ENCODE measurements at places on chromosomes 13 and 19. TPM values are rescaled to one million over a fixed set of nuclear protein-coding genes. Genes with fewer than 3 reads are reported as not detected.
A peak's percentile ranks its signal among the peaks of the same experiment; 100 is the strongest.

- no peak for DNase-seq
Measured at GRCh38 chr19:47303966-47304365, 5.7 kb upstream of the C5AR1 start.

- no peak for DNase-seq
Measured at GRCh38 chr13:34256236-34256635, 438.3 kb downstream of the RFC3 start.

DNA sequence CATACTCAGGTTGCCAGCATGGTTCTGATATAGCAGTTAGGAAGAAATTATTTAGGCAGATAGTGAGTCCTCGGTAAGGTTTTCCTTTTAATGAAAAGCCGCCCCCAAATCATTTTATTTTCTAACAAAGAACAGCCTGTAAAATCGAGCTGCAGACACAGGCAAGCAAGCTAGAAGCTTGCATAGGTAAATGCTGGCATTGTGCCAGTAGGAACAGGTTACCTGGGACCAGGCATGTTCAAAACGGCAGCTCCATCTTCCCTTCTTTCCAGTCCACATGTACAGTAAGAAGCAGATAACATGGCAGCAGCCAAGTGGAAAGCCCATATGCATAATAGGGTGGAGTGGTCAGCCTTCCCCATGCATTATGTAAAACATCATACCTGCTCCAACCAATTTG lies 71.1 kb downstream of the UGGT2 start:
- DNase-seq: no peak

DNA sequence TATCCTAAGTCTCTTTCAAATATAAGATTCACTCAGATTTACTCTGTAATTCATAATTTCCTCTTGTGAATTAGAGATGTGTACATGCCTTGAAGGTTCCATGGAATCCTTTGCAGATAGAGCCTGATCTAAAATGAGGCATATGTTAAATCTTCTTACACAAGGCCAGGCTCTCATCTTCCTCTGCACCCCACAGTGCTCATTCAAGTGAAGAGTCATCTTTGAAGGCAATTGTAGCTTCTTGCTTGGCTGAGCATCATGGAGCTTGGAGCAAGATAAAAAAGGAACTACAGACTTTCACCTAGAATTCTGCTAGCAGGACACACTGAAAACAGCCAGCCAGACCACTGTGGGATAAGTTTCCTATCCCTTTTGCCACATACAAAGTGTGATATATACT lies 566.4 kb downstream of the PCDH9 start:
- no peak for DNase-seq

DNA sequence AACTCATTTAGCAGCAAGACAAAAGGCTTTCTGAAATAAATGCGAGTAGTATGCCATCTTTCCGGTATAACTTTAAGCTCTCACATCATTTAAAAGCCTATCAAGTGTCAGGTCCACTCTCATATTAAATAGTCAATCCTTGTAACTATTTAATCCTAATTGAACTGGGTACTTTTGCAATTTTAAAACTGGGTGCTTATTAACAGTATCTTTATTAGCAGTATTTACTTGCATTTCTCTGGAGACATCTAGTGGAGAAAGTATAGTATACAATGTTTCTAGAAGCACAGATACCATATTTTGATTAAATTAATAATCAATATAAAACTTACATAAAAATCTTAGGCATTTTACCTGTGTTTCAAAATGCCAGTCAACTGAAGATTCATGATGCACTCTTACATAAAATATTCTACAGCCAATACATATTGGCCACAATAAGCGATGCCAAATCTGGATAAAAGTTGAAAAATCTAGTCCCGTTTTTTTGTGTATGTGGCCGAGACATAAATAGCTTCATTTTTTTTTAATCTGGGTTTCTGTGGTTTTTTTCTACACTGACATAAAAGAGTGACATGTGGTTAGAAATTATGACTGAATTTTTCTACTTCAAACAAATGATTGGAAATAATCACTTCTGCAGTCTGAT lies 4.3 kb upstream of the POSTN start:
- DNase-seq: peak; percentile 61

GRCh38 chr19:13622766-13623715 lies 116.8 kb upstream of the CACNA1A start:
- DNase-seq: no peak

DNA sequence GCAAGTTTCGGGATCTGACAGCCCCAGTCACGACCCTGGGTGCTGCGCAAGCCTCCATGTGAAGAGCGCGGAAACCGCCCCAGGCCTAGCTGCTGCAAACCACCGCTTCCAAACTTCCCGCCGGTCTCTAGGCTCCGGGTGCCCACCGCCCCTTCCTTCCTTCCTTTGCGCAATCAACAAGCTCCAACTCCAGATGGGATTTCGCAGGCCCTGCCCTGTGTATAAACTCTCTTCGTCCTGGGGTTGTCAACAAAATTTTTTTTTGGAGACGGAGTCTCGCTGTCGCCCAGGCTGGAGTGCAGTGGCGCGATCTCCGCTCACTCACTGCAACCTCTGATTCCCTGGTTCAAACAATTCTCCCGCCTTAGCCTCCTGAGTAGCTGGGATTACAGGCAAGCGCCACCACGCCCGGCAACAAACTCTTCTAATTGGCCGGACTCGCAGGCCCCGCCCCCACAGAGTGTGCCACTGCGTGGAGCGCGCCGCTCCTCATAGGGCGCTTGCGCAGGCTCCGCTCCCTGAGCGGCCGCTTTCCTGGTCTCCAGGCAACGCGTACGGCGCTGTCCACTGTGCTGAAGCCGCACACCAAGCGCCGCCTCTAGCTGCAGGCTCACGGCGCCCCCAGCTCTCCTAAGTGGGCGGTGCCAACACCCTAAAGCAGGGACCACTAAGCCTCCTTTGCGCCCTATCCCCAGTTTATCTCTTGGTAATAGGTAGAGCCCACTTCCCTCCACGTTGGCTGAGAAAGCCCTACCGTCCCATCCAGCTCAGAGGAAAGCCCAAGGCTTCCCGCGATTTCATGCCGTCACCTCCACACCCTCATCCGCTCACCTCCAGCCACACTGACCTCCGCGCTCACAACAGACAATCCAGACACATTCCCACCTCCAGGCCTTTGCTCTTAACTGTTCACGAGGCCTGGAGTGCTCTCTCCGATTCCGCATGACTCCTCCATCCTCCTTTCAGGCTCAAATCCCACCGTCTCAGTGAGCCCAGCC lies 5.5 kb upstream of the QTRT1 start:
- DNase-seq: peak; percentile 70

GRCh38 chr13:48514793-48515192 lies 18.1 kb downstream of the RCBTB2 start:
- DNase-seq: no peak

DNA sequence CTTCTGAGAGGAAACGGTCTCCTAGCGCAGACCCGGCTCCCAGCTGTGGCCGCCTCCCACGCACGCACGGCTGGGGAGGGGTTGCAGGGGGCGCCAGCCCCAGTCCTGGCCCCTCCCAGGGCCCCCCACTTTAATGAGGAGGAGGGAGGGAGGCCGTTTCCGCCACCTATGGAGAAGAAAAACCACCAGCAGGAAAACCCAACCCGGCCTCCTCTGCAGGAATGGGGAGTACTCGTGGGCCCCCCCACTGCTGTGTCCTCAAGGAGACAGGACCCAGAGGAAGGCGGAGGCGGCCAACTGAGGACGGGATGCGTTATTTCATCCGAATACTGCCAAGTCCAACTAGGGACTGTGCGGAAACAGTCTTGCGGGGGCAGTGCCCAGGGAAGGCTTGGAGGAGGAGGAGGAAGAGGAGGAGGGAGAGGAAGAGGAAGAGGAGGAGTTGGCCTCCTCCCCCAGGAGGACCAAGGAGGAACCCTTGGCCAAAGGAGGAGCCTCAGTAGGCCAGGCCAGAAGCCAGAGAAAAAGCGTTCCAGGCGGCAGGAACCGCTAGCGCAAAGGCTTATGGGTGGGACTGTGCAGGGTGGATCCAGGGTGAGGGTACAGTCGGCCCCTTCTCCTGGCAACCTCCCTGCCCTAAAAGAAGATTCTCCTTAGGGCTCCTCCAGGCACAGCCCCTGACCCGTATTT lies 3.9 kb upstream of the SSBP4 start:
- no peak for DNase-seq

DNA sequence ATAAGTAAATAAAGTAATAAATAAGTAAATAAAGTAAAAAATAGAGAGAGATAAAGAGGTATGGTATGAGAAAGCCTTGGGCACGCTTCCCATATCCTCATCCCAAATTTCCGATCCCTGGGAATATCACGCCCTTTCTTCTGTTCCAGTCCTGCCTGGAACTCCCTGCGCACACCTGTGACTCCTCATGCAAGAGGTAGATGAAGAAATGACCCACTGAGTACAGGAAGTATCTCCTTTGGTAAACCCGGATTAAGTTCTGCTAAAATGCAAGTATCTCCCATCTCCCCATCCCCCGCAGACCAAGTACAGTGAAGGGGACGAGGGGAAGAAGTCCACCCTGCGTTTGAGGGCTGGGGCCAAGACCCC lies 399 bp upstream of the ZNF136 start:
- DNase-seq: no peak

DNA sequence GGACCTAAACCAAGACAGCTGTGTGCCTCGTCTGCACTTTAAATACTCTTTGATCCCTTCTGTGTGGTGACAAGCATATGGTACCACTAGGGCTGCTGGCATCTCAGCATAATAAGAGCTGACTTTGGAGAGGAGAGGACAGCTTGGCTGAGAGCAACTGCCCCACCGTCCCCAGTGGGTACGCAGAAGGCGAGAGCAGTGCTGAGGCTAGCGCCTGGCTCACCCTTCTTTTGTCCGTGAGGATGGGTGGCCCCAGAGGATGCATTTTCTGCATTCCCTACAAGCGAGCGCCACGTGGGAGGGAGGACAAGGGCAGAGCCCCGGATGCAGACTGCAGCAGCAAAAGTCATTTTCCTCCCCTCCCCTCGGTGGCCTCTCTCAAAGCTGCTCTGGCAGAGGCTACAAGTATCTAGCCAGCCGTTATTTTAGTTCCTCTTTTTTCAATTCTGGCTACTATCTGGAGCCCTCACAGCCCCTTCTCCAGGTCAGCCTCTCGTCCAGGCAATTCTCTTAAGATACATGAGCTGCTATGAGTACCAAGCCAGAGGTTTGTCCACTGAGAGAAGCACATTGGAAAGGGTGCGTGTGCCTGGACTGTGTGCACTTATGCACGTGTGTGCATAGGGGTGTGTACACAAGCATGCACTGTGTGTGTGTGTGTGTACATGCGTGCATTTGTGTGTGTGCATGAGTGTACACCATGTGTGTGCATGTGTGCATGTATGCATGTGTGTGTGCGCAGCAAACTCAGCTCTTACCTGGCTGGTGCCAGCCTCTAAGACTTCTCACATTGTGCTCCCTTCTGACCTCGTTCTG lies 51.3 kb downstream of the RAB20 start:
- no peak for DNase-seq

- peak; percentile 40 for DNase-seq
Measured at GRCh38 chr13:26941345-26942174, 181.0 kb upstream of the GPR12 start.

- DNase-seq: no peak
Measured at GRCh38 chr19:45660636-45661035, 7.4 kb upstream of the GIPR start.

- no peak for DNase-seq
Measured at GRCh38 chr13:20219577-20219976, 12.5 kb downstream of the GJB6 start.

- DNase-seq: no peak
Measured at GRCh38 chr13:32997399-32997798, 18.8 kb upstream of the KL start.

GRCh38 chr13:21825801-21826200 lies 154.9 kb downstream of the FGF9 start:
- DNase-seq: no peak

- no peak for DNase-seq
Measured at GRCh38 chr19:45468803-45469131, 971 bp downstream of the FOSB start.

DNA sequence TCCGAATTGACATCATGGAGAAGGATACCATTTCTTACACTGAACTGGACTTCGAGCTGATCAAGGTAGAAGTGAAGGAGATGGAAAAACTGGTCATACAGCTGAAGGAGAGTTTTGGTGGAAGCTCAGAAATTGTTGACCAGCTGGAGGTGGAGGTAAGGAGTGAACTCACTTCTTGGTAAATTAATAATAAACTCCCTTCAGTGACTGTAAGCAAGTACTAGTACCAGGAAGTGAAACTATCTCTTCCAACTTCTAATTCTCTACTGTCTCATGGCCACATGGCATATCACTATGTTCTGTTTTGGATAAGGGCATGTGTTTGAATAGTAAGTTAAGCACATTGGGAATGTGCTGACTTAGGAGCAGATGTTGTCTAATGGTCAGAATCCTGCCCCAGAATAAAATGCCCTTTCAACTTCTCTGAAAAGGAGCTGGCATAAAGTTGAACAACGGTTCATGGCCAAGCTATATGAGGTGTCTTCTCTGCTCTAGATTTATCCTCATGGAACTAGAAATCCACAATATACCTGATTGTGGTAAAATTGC lies 13.4 kb downstream of the OLFM4 start:
- no peak for DNase-seq

- no peak for DNase-seq
Measured at GRCh38 chr19:29503140-29503758, 22.5 kb upstream of the VSTM2B start.

DNA sequence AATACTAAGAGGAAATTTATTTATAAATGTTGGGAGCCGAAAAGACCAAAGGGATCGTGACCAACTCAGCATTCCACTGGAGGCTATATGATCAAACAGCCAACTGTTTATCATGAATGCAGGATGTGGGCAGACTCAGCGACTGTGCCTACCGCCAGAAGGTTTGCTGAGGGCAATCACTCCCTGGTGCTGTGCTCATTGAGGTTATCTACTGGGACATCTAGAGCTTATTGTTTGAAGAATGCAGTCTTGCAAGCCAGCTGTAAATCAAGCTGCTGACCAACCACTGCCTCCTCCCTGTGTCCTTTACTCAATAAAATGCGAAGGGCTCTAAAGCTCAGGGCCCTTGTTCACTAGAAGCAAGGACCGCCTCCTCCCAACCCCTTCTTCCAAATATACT lies 8.5 kb upstream of the XPO4 start:
- DNase-seq: no peak

DNA sequence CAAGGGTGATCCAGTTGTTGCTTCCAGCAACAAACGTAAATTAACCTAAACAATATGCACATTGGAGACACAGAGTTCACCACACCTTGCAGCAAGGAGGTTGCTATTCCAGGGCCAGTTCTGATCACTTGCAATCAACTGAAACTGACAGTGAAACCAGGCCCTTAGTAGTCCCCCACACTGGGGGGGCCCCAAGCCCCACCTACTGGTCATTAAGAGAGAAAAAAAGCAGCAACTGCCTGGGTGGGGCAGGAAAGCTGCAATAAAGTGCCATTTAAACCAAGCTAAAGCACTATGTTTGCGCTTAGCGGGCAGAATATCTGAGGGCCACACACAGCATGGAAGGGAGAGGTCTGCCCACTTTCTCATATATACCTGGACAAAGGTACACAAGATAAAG lies 51.5 kb downstream of the ATP7B start:
- DNase-seq: no peak

The KLF5 gene
- total RNA-seq: 73.9 TPM

The CD37 gene
- total RNA-seq: not detected

The RNASEH2B gene
- 32.3 TPM for total RNA-seq

The FBL gene
- total RNA-seq: 21.7 TPM

The CACNG7 gene
- not detected for total RNA-seq

Measured in myocyte (in vitro differentiated cells).